ENCODE measurements at places on chromosomes 4 and X.

GRCh38 chr4:168317621-168318020 lies 931 bp downstream of the DDX60 start:
- DNase-seq = no peak

GRCh38 chr4:37802068-37802666 lies 24.3 kb upstream of the PGM2 start:
- DNase-seq = peak; percentile 64

DNA sequence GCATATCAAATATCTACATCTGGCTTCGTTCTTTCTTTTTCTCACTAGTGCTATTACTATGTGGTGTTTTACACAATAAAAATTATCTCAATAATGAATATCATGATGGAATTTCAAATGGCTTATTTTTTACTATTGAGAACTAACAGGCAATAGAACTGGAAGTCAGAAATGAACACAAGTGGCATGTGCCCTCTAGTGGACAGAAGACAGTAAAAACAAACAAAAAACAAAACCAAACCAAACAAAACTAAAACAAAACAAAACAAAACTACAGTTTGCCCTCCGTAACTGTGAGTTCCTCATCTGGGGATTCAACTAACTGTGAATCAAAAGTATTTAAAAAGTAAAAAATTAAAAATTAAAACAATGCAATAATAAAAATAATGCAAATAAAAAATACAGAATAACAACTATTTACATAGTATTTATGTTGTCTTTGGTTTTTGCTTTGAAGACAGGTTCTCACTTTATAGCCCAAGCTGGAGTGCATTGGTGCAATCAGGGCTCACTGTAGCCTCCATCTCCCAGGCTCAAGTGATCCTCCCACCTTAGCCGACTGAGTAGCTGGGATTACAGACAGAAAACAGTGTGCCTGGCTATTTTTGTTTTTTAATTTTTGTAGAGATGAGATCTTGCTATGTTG lies 195.6 kb upstream of the TACR3 start:
- DNase-seq = no peak

- no peak for DNase-seq
These were observed 1039.7 kb downstream of the RAPGEF2 start for GRCh38 chr4:160142579-160142978.

Measured in T1000 (cell line).